BJ (cell line): ENCODE measurements at places on chromosomes 6 and 20. TPM values are rescaled to one million over a fixed set of nuclear protein-coding genes. Genes with fewer than 3 reads are reported as not detected.

DNA sequence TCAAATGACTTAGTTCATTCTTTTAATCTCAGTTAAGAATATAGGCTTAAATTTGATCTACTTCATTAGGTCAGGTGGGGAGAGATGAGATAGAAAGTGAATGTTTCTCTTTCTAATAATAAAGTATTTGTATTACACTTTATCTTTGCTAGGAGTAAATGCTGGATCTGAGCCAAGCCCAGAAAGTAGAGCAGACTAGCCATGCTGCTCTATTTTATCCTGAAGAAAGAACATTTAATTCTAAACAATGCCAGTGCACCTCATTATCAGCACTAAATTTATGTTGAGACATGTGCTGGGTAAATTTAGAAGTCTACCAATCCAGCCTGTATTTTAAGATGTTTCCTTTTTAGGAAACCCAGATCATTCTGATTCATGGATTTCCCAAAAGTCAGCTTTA, 43.5 kb downstream of the AKIRIN2 start:
- no peak for DNase-seq

GRCh38 chr6:144265061-144265357, 20.1 kb upstream of the UTRN start:
- DNase-seq, result no peak

Gene BANF2
- polyA plus RNA-seq, result not detected in 2 replicates

Gene GJA10
- not detected in 2 replicates for polyA plus RNA-seq

Gene BNIP5
- polyA plus RNA-seq, result not detected in 2 replicates
